ENCODE measurements at places on chromosomes 5 and 9.

DNA sequence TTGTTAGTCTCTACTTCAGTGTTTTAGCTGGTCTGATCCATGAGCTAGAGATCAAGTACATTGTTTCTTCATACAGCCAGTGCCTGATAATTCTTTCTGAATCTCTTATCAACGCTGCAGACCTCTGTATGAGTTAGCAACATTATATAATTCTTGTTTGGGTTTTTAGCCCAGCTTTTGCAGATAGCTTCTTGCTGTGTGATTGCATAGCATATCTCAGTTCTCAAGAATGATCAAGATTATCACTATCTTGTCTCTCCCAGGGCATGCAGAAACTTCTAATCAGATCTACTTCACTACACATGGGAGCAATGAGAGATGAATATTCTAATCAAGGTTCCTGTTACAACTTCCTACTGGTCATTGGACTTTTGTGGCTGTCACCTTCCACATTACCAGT, 158.3 kb downstream of the FAM174A start:
- no peak for DNase-seq

GRCh38 chr5:83654427-83654994, 66.1 kb downstream of the HAPLN1 start:
- DNase-seq = no peak

DNA sequence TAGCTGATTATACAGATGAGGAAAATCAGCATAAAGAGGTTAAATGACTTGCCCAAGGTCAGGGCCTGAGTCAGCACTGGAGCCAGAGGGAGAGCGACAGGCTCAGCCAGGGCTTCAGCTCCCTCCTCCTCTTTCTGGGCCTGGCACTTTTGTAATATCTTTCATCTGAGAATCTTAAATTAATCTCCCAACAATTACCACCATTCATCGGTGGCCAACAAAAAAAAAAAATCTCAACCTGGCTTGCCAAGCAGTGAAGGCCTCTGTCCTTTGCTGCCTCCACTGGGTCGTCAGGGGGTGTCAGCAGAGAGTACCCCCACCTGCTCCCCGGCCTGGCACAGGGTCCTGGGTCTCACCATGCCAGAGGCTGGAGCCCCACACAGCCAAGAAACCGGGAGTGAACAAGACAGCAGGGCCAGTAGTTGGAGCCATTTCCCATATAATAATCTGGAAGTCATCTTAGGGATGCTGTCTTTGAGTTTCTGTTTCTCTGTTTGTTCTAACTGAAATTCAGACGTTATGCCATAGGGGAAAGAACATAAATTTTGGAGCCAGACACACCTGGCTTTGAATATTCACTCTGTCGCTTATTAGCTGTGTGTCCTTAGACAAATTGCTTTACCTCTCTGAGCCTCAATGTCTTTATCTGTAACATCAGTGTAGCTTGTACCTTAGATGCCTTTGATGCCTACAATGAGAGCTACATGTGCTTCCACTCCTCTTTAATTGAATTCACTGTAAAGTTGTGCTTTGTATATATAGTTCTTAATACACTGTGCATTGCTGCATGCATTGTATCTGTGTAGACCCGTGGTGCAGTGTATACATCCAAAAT, 299.9 kb upstream of the MSX2 start:
- DNase-seq = no peak

GRCh38 chr9:134847752-134848432, 32.7 kb upstream of the FCN2 start:
- DNase-seq = no peak

DNA sequence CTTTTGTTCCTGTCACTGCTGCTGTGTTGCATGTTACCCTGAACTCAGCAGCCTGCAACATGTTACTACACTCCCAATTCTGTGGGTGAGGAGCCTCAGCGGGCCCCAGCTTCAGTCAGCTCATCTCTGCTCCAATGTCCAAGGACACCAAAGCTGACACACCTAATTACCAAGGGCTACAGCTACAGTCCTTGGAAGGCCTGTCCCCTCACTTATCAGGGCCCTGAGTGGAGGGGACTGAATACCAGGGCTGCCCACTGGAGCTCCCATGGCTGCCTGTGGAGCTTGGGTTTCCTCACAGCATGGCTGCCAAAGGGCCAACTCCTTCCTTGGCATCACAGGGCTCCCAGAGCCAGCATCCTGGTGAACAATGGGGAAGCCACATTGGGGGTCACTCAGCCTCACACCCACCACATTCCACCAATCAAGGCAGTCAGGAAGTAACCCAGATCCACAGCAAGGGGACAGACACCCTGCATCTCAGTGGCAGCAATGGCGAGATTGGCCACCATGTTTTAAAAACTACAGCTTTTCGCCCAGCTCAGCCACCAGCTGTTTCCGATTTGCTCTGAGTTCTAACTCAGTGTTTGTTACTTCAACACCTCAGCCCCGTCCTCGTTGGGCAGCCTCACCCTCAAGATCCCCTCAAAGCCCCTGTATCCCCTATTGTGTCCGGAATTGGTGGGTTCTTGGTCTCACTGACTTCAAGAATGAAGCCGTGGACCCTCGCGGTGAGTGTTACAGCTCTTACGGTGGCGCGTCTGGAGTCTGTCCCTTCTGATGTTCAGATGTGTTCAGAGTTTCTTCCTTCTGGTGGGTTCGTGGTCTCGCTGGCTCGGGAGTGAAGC, 18.9 kb downstream of the SEMA4D start:
- DNase-seq = no peak

- no peak for DNase-seq
Observed at GRCh38 chr5:131550606-131551005, 84.4 kb downstream of the RAPGEF6 start.

DNA sequence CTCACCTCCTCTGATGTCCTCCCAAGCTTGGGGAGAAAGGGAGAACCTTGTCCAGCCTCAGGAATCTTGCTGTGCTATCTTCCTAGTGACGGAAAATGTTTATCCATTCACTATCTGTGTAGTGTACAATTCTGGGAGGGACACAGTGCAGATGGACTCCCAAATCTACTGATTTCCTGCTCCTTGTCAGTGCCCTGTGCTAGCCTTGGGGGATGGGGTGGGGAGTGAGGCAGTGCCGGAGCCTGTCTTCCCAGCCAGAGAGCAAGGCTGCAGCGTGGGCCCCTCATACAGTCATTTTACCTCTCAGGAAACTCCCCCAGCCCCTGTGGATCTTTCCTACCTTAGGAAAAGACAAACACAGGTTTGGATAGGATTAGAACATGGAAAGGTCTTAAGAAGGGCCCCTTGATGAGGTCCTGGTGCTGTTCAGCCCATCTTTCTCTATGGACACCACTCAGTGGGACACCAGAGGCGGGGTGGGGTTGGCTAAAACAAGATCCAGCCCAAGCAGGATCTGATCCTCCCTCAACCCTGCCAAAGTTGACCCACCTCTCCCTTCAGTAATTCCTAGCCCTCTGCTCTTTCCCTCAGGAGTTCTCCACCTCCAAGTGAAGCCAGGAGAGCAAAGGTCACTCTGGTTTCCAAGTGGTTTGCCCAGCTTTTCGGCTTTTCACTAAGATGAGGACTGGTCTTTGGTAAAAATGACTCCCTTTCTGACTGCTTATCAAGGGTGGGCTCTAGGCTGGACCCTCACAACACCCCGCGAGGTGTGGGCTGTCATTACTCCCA, 3.4 kb downstream of the DOLK start:
- DNase-seq = no peak

DNA sequence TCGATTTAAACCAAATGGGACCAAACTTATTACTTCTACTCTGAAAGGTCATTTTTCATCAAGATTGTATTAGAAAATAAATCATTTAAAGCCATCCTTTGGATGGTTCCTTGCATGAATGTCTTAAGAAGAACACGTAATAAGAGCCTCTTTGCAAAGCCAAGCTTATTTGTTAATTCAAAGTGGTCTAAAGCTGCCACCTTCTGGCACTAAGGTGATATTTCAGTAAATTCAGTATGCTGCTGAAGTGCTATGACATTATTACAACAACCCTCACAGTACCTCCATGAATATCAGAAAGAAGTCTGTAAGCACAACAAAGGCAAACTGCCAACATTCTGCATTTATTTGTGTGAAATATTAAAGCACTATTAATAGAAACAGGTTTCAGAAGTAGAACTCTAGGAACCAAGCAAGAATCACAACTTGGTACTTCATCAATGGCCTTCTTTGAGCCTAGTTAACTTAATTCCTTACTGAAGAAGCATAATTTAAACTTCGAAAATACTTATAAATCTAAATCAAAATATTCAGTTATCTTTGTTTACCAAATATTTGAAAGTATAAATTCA, 53.1 kb upstream of the TYRP1 start:
- no peak for DNase-seq

- no peak for DNase-seq
Observed at GRCh38 chr5:149162401-149163084, 21.2 kb downstream of the ABLIM3 start.
